Mononuclear cell (primary cell): ENCODE measurements at places on chromosomes 3 and 15. TPM values are rescaled to one million over a fixed set of nuclear protein-coding genes. Genes with fewer than 3 reads are reported as not detected.

Gene TNNC1
- 0.31 TPM for total RNA-seq

Gene UBR1
- total RNA-seq = 44.7 TPM

Gene PRR20G
- not detected for total RNA-seq

Gene PIGZ
- total RNA-seq = 1.0 TPM

Gene RBP2
- not detected for total RNA-seq

Gene CD96
- total RNA-seq = 117 TPM

Gene PAQR5
- under 0.01 TPM for total RNA-seq

Gene BFSP2
- not detected for total RNA-seq

Gene ESYT3
- 0.21 TPM for total RNA-seq

Gene CPN2
- not detected for total RNA-seq

Gene ADAMTS9
- not detected for total RNA-seq

Gene CCR2
- 6.9 TPM for total RNA-seq

Gene NMNAT3
- 1.5 TPM for total RNA-seq

Gene SAMD7
- total RNA-seq = not detected

Gene IL12A
- 4.1 TPM for total RNA-seq

Gene HIGD2B
- 0.63 TPM for total RNA-seq

Gene NUP210
- total RNA-seq = 63.0 TPM

Gene ADAM10
- total RNA-seq = 97.6 TPM

Gene GOLGA8T
- total RNA-seq = not detected

Gene BSN
- under 0.01 TPM for total RNA-seq

Gene MAP6D1
- total RNA-seq = 3.8 TPM

Gene SEMA5B
- total RNA-seq = not detected

Gene AADACL2
- not detected for total RNA-seq

Gene RNU6-1
- total RNA-seq = not detected

Gene DUOX1
- 0.10 TPM for total RNA-seq

Gene CIP2A
- 8.2 TPM for total RNA-seq

Gene CGNL1
- total RNA-seq = under 0.01 TPM

Gene KCNMB2
- total RNA-seq = not detected

Gene CLDN18
- under 0.01 TPM for total RNA-seq

Gene PRSS50
- not detected for total RNA-seq

Gene FAM81A
- 0.94 TPM for total RNA-seq

Gene GXYLT2
- 0.21 TPM for total RNA-seq

Gene PLA2G4E
- total RNA-seq = not detected

Gene MUC20
- 0.84 TPM for total RNA-seq

Gene ADAMTS7
- not detected for total RNA-seq

Gene DLEC1
- 1.7 TPM for total RNA-seq

Gene TLR9
- total RNA-seq = 0.21 TPM

Gene SEMA3B
- total RNA-seq = 0.42 TPM

Gene ADAMTSL3
- total RNA-seq = not detected

Gene ENTPD3
- 0.10 TPM for total RNA-seq

Gene MAGEL2
- under 0.01 TPM for total RNA-seq

Gene NOX5
- not detected for total RNA-seq

Gene LRRC58
- 20.3 TPM for total RNA-seq

Gene SEMA6D
- under 0.01 TPM for total RNA-seq

Gene TGM4
- not detected for total RNA-seq
